ENCODE measurements at places on chromosomes 16 and 17. TPM values are rescaled to one million over a fixed set of nuclear protein-coding genes. Genes with fewer than 3 reads are reported as not detected.

GRCh38 chr17:8791910-8792270, 7.3 kb downstream of the MFSD6L start:
- DNase-seq: no peak

GRCh38 chr17:34862384-34862783, 98.9 kb downstream of the CCT6B start:
- DNase-seq: no peak

DNA sequence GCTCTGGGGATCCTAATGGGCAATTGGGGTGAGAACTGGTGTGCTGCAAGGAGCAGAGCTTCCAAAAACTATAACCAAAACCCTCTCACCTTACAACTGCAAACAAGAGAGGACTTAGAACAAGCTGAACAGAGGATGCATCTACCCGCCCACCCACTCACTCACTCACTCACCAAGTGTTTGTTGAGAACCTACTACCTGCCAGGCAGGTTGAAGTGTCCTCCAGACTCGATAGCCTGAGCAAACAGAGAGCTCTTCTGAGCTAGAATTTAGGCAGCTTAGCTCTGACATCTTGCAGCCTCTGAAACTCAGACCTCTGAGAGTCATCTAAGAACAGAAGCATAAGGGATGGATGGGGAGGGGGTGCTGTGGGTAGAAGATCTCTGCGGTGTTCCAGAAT, 41.2 kb downstream of the CACNG3 start:
- no peak for DNase-seq

- no peak for DNase-seq
Measured at GRCh38 chr16:20952139-20952920, 51.8 kb downstream of the LYRM1 start.

- no peak for DNase-seq
Measured at GRCh38 chr16:90081606-90081970, 4.5 kb upstream of the PRDM7 start.

- DNase-seq: no peak
Measured at GRCh38 chr16:83021045-83021444, 394.3 kb downstream of the CDH13 start.

- DNase-seq: peak; percentile 100
Measured at GRCh38 chr16:2155091-2155950, at the start of gene TRAF7. TRAF7 (plus strand) TSS chr16:2155782; CDS start chr16:2163921, 8,139 bp downstream.

GRCh38 chr17:31811101-31811500, 47.9 kb downstream of the COPRS start:
- DNase-seq: no peak

DNA sequence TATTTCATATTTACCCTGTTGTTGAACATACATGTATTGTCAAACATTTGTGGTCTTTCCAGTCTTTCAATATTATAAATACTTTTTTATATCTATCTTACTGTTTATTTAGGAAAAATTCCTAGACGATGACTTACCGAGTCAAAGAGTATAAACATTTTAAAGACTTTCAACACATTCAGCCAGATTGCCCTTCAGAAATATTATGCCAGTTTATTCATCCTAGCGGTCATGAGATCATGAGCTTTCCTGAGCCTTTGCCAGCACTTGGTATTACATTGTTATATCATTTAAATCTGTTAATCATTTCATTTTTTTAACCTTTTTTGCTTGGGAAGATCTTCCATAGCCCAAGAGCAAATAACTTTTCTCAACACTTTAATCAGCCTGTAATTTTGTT, 197.4 kb downstream of the SPECC1 start:
- no peak for DNase-seq

GRCh38 chr17:47918006-47918405, 22.0 kb downstream of the SP2 start:
- no peak for DNase-seq

GRCh38 chr17:39738568-39738901, 797 bp downstream of the GRB7 start:
- DNase-seq: no peak

- no peak for DNase-seq
Measured at GRCh38 chr17:77006971-77007649, 133.7 kb upstream of the SEC14L1 start.

DNA sequence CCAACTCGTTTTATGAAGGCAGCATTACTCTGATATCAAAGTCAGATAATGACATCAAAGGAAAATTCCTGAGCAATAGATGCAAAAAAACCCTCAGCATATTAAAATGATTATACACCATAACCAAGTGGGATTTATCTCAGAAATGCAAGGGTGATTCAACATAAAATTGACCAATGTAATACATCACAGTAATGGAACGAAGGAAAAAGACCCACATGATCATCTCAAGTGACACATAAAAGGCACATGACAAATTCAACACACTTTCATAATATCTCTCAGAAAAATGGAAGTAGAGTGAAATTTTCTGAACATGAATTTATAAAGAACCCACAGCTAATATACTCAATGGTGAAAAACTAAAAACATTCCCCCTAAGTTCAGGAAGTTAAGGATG, 118.8 kb downstream of the ITFG1 start:
- no peak for DNase-seq

GRCh38 chr16:593406-593805, 3.5 kb downstream of the RAB40C start:
- no peak for DNase-seq

GRCh38 chr17:14161419-14161818, 75.2 kb downstream of the CDRT15 start:
- no peak for DNase-seq

GRCh38 chr16:58426966-58427365, 34.7 kb downstream of the GINS3 start:
- DNase-seq: no peak

- no peak for DNase-seq
Measured at GRCh38 chr16:89191033-89191900, 9.1 kb downstream of the SLC22A31 start.

DNA sequence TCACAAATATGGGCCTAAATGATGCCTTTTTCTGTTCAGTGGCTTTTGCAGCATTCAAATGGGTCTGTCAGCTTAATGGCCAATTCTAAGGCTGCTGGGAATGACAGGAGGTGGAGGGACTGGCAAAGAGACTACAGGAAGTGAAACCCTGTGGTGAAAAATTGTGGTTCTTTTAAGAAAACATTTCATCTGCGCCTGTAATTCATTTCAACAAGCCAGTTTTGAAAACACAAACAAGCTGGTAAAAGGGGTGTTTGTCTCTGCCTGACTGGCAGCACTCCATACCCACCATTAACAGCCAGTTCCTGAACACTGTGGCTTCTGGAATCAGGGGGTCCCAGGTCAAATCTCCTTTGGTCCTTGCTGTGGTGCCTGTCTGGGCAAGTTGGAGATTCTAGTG, 3.6 kb upstream of the KDM8 start:
- DNase-seq: no peak

DNA sequence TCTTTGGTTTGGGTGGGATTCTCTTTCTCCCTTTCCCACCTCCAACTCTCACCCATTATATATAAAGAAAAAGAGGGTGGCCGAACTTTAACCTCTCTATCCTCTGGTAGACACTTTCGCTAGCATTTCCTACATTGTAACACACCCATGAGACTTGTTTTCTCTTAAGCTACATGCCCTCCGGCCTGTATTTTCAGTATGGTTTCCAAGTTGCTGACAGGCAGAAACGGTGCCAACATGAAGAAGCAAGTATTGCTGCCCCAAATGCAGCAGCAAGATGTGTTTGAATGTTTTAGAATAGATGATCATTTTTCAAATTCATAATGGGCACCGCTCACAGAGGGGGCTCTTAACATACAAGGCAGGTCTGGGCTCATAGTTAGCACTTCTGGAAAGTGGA, 18.7 kb upstream of the CYB5B start:
- no peak for DNase-seq

DNA sequence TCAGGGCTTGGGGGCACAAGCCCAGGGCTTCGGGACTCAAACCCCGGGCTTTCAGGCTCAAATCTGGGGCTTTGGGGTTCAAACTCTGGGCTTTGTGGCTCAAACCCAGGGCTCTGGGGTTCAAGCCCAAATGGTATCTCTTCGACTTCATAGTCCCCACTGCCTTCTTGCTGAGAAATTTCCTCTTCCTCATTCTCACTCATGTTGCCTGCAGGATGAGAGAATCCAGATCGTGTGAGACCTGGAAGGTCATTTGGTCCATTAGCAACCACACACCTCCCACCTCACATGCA, 576 bp downstream of the ZNF768 start:
- no peak for DNase-seq

DNA sequence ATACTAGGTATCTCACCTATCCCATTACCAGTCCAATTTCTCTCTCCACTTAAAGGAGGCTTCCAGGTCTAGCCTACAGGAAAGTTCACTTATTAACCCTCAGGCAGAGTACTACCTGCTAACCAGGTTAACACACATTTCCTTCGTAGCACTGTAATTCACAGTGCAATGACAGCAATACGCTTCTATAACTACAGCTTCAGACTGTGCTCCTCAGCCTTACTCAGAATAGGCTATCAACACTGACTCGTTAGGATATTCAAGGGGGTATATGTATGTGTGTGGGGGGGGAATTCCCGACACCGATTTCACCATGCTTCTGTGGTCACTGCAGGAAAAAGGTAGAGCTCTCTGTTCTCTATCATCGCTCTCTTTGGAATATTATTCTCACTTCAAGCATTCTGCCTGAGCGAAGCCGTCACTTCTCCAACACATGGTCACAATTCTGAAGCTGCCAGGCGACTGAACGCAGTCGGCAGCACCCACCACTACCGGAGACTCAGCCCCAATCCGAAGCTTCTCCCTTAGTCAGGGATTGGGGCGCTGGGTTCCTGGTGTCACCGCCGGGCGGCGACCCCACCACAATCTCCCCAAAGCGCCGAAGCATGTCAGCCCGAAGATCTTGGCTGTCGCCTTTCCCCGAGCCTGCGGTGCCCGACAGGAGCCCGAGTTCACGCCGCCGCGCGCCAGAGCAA, 618 bp downstream of the GGA3 start:
- DNase-seq: no peak

DNA sequence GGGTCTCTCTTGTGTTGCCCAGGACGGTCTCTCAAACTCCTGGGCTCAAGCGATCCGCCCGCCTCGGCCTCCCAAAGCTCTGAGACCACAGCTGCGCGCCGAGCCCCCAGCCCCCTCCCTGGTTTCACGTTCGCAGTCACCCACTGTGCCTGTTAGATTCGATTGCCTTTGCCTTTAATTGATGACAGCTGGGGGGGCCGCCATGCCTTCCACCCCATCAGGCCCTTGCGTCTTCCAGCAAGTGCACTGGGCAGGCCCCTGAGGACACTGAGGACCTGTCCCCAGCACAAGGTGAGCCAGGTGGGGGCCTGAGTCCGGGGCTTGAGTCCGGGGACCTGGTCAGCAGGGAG, 3.3 kb downstream of the IGFALS start:
- DNase-seq: no peak

- no peak for DNase-seq
Measured at GRCh38 chr16:21982108-21982507, 18.8 kb downstream of the PDZD9 start.

DNA sequence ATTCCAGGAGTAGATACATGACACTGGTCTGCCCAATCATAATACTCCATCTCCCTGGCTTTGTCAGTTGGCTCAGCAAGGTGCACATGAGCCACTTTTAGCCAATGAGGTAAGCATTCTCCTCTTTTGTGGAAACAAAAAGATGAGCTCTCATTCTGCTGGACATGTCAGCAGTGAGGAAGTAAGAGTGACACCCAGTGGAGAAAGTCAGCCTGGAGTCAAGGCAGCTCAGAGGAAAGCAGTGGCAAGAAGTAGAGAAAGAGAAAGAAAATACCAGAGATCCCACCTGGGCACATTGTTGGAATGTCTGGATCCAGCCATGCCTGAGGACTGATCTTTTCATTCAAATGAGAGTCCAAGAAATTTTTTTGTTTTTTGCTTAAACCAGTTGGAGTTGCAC, 496.9 kb upstream of the C16orf82 start:
- DNase-seq: no peak

GRCh38 chr16:68281368-68282063, 17.2 kb downstream of the SLC7A6 start:
- DNase-seq: no peak

GRCh38 chr17:58333736-58334207, 5.2 kb upstream of the TSPOAP1 start:
- DNase-seq: no peak

- no peak for DNase-seq
Measured at GRCh38 chr16:82425661-82426060, 201.1 kb upstream of the CDH13 start.

SLC5A11 gene
- polyA plus RNA-seq: 0.03 TPM

MYH2 gene
- polyA plus RNA-seq: 0.15 TPM

OR4D1 gene
- polyA plus RNA-seq: not detected

CTF1 gene
- polyA plus RNA-seq: 16.8 TPM

SPATA32 gene
- polyA plus RNA-seq: not detected

PRAC1 gene
- polyA plus RNA-seq: 18.0 TPM

CACNG4 gene
- 0.20 TPM for polyA plus RNA-seq

TMEM100 gene
- 15.3 TPM for polyA plus RNA-seq

PIRT gene
- polyA plus RNA-seq: 1.9 TPM

NUBP2 gene
- polyA plus RNA-seq: 82.0 TPM

TLCD2 gene
- polyA plus RNA-seq: 4.6 TPM

PITPNM3 gene
- 10.1 TPM for polyA plus RNA-seq

ITGAX gene
- 3.3 TPM for polyA plus RNA-seq

MRPL28 gene
- 81.1 TPM for polyA plus RNA-seq

EPX gene
- polyA plus RNA-seq: not detected

ZP2 gene
- polyA plus RNA-seq: not detected

Data from urinary bladder (tissue), 4 donors.